ENCODE measurements at places on chromosomes 16 and 17.

DNA sequence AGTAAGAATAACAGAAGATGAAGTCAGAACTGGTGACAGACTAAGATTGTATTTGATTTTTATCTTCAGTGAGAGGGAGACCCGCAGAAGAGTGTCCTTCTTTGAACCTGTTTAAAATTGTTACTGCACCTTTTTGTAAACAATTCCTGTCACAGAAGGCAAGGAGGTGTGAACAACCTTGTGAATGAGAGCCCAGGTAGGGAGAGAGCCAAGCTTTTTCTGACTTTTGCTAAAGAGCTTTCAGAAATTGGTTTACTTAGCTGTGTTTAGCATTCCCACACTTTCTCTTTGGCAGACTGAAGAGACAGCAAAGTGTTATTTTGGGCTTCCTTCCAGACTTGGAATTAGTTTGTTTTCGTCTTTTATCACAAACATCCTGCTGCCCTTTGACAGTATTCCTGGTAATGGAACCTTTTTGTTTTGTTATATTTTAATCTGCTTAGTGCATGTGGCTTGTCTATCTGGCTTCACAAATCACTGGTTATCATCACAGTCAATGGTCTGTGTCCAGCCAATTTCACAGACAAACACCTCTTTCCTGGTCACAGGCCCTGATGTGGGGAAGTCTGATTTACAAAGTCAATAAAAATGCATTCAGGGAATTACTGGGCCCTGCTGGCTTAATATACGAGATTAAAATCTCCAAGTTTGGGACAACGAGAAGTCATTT lies 85.7 kb upstream of the HS3ST2 start:
- no peak for DNase-seq

DNA sequence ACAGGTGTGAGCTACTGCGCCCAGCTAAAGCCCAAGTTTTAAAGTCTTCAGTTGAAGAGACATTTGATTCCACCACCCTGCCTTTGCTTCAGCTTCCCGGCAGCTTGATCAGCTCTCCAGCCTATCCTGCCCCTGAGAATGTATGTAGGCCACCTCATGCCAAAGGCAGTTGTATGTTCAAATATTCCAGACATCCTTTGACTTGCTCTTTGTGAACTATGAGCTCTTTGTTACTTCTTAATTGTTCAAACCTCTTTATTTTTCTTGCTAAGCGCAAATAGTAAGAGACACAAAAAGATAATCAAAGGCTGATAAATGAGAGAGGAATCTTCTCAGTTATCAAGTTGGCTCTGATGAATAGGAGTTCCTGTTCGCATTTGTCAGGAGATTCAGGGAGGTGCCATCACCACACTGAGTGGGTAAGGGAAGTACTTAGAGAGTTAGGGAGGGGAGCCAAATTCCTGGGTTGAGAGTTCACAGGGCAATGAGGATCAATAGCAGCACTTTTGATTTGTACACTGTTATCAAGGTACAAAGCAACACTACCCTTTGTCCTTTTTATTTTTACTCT lies 32.0 kb upstream of the SUPT4H1 start:
- no peak for DNase-seq

DNA sequence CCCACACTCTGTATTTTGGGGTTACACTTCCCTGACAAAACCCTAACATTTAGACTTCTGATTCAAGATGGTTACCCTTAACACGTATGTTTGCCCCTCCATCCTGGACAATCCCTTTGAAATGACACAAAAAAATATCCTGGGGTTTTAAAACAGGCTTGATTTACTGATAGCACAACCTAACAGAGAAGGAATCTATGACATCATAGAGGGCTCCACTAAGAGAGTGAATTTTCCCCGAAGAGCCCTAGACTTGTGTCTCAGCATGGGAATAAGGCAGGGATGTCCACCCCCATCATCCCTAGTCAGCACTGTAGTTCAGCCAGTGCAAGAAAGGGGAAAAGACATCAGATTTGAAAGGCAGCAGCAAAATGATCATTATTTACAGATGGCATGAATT lies 15.8 kb upstream of the SRCIN1 start:
- no peak for DNase-seq

DNA sequence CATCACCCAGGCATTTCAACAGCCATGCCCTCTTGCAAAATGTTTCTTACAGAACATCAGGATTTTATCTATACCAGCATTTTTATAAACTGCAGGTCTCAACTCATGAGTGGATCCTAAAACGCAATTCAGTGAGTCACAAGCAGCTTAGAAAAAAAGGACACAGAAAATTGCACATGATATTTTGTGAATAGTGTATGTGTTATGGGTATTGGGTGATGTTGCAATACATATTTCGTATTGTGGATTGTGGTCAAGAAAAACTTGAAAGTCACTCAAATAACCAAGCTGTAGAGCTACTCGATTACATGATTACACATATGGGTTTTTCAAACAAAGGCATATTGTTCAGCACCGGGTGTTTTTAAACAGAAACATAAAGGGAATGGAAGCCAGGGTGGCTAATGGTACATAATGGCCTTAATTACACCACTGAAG lies 1.4 kb downstream of the WIPI1 start:
- DNase-seq, result peak; percentile 77

Data from epithelial cell of esophagus (primary cell).